ENCODE measurements at places on chromosomes 1 and 21.
A peak's percentile ranks its signal among the peaks of the same experiment; 100 is the strongest.

DNA sequence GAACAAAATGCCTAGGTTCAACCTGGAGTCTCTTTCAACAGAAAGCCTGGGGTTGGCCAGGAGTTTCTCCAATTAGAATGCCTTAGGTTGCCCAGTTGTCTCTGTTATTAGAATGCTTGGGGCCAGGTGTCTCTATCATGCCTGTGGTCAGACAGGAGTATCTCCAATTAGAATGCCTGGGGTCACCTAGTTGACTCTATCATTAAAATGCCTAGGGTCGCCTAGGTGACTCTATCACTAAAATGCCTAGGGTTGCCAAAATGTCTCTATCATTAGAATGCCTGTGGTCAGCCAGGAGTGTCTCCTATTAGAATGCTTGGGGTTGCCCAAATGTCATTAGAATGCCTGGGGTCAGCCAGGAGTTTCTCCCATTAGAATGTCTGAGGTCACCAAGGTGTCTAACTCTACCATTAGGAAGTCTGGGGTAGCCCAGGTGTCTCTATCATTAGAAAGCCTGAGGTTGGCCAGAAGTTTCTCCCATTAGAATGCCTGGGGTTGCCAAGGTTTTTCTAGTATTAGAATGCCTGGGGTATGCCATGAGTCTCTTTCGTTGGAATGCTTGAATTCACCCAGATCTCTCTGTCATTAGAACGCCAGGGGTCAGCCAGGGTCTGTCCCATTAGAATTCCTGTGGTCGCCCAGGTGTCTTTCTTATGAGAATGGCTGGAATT is 57.9 kb downstream of the RNF187 start:
- DNase-seq: no peak

DNA sequence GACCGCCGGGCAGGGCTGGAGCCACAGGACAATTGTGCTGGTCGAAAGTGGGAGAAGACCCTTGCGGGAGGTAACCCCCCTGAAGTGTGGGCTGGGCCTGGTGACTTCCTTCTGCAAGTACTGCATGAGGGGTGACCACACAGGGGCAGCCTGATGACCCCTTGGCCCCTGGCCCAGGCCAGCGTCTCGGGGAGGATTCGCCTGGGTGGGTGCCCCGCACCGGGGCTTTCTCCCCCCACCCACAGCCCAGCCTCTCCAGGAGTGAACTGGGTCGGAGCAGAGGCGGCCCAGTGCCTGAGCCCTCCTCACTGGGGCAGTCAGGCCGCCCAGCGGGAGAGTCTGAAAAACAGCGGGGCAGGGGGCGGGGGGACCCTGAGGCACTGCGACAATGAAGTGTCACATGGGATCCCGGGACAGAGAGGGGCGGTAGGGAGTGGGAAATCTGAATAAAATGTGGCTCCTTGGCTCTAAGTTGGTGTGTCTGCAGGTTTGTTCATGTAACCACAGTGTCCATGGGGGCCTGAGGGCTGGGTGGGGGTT is 1.6 kb upstream of the DNMT3L start:
- no peak for DNase-seq

DNA sequence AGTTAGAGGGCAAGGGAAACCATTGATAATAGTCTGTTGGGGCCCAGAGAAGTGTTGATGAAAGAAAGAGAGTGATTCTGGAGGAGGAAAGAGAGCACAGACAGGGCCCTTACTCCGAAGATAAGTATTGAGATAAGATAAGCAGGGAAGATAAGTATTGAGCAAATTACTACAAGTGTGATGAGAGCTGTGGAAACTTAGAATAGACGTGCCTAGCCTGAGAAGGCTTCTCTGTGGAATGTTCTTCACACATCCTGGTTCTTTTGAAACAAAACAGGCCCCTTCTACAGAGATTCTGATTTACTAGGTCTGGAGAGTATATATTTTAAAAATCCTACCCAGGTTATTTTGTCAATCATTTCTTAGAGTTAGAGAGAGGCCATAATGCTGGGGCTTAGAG is 26.4 kb downstream of the FNBP1L start:
- DNase-seq: no peak

DNA sequence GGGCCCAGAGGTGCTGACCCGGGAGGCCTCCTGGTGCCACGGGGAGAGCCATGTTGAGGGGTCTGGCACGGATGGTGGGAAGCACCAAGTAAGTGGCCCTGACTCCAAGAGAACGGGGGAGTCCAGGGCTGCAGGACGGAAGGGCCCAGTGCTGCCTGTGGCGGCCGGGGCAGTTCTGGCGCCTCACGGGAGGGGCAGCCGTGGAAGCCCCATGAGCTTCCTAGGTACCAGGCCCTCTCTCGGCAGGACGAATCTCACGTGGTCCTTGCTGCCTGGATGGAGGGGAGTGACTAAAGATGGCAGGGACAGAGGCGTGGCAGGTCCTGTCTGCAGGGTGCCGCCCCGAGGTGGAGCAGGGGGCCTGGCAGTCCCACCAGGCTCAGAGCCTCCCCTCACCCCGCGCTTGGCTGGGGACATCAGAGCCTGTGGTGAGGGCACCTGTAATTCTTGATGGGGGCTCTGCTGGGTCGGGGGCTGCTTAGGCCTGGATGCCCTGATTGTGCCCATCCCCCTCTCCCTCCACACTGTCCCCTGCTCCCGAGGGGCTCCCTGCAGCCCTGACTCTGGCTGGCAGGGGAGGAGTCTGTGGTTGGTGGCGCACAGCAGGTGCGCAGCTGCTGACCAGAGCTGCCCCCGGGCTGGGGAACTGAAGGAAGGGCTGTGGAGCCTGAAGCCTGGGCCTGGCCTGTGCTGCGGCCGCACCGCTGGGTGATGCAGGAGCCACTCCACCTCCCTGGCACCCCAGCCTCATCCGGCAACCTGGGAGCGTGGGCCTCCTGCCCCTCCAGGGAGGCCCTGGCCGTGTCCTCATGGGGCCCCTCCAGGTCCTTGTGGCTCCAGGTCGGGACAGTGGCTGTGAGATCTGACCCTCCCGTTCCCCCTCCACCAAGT is 31.4 kb downstream of the POFUT2 start:
- peak; percentile 34 for DNase-seq

- no peak for DNase-seq
These were observed 23.5 kb upstream of the LHX4 start for GRCh38 chr1:180206581-180206980.

GRCh38 chr1:32765570-32766327 is 51.4 kb downstream of the YARS1 start:
- DNase-seq: no peak

DNA sequence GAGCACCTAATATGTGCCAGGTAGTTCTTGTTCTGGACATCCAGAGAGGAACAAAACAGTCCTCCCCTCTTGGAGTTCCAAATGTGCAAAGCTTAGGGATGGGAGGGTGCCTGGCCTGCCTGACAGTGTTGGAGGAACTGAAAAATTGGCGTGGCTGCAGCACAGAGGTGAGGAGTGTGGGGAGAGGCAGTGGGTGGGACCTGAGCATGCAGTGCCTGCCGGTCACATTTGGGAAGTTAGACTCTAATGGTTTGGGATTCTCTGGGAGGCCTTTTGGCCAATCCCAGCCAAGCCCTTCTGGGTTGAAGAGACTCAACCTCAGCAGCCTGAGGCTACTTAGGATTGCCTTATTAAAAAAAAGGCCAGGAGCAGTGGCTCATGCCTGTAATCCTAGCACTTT is 2.3 kb upstream of the TCEA3 start:
- DNase-seq: no peak

DNA sequence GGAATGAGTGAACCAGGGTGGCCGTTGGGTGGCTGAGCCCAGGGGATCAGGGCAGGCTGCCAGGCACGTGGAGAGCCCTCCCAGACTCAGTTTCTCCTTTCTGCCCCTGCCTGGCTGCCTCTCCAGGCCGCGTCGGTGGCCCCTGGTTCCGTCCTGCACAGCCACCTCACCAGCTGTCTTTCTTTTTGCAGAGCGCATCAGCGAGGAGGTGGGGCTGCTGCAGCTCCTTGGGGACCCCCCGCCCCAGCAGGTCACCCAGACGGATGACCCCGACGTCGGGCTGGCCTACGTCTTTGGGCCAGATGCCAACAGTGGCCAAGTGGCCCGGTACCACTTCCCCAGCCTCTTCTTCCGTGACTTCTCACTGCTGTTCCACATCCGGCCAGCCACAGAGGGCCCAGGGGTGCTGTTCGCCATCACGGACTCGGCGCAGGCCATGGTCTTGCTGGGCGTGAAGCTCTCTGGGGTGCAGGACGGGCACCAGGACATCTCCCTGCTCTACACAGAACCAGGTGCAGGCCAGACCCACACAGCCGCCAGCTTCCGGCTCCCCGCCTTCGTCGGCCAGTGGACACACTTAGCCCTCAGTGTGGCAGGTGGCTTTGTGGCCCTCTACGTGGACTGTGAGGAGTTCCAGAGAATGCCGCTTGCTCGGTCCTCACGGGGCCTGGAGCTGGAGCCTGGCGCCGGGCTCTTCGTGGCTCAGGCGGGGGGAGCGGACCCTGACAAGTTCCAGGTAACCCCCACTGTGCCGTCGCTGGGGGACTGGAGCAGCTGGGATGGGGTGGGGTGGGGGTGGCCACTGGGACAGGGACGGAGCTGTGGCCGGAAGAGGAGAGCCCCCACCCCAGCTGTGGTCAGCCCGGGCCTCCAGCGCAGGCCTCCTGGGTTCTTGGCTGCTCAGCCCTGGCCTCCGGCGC is 63.3 kb downstream of the COL18A1 start:
- peak; percentile 45 for DNase-seq

DNA sequence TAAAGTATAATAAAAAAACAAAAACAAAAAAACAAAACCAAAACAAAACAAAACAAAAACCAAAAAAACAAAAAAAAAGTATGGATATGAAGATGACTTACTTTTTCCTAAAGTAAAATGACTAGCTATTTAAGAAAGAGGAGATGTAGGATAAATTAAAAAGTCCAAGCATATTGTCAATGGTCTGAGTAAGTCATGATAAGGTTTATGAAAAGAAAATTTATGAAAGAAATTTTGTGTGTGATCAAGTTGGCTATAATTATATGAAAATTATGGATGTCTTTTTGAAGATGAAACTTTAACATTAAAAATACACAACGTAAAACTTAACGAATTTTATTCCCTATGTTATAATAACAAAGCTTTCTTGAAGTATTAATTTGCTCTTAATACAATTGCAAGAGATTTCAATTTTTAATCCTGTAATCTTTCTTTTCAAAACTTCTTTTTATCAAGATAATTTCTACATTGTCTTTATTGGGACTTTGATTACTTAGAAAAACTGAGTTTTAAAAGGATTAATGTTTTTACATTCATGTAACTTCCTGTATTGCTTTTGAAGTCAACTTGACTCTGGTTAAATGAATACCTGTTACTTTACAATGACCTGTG is 200.9 kb upstream of the IVNS1ABP start:
- DNase-seq: no peak

DNA sequence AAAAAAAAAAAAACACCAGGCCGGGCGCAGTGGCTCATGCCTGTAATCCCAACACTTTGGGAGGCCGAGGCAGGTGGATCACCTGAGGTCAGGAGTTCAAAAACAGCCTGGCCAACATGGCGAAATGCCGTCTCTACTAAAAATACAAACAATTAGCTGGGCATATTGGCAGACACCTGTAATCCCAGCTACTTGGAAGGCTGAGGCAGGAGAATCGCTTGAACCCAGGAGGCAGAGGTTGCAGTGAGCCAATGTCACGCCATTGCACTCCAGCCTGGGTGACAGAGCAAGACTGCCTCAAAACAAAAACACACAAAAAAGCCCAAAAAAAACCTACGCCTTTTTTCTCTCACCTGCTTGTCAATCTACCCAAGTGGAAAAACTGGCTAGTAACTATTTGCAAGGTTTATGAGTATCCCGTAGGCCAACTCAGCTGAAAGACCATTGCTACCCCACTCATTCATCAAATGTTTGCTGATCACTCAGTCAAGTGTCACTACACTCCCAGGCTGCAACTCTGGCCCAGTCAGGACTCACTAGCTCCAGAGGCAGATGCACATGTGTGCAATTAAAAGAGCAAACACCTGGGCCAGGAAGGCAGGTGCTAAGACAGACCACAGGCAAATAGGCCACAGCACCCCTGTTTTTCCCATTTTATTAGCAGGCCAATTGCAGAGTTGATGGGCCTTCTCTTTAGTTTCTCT is 2.0 kb downstream of the CSRP1 start:
- DNase-seq: no peak

GRCh38 chr1:165828669-165829329 is 1.4 kb downstream of the UCK2 start:
- DNase-seq: peak; percentile 53

DNA sequence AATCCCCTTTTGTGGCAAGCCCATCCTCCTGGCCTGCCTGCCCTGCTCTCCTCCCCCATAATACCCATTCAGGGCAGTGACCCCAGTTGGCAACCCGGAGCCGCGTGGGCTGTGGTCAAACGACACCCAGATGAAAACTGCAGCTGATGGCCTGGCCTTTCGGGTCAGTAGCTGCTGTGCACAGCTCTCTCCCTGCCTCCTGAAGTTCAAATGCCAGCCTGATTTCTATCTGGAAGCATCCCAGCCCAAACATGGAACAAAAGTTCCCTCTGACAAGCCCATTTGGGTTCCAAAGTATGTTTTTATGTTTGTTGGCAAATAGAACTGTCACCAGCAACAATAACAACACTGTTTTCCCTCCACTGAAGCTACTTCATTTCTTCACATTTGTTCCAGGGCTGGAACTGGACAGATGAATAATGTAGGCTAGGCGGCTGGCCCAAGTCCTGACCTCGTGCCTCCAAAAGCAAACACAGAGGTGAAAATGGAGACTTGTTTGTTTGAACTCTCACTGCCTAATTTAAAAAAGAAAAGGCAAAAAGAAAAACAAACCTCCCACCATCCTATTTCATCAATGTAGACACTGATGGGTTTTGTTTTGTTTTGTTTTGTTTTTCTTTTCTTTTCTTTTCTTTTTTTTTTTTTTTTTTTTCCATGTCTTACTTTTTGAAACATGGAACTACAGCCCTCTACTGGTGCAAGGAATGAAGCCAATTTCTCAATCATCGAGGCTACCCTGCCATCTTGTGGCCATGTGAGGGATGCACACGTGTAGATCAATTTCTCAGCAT is 179.0 kb downstream of the ADSS2 start:
- DNase-seq: peak; percentile 66

DNA sequence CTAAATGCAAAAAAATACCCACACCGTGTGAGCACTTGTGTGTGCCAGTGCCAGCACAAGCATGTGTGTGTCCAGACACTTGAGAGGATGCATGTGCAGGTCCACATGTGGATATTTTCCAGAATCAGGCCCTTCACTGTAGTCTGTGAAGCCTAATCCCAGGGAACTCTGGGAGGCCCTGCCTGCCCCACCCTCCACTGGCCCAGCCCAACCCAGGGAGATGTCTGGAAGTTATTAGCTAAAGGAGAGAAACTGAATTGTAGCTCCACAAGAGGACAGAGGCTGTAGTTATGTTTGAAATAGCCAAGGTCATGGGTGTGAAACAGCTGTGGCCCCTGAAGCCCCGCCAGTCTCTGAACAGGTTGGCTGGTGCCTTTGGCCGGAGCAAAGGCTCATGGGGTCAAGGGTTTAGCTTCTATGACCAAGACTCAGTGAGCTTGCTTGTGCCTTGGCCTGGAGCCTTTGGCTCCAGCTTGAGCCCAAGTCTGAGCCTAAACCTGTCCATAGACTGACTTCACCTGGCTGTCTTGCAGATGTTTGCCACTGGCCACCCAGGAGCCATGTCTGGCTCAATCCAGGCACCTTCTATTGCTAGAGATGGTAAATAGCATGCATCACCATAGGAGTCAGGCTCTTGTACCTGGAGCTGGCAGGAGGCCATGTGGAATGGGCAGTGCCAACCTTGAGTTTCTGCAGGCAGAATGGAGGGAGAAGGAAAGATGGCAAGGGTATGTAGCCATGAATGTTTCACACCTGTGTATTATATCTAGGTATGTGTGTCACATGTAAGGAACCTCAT is 69.9 kb downstream of the TMEM53 start:
- DNase-seq: no peak

Data from Right ventricle myocardium superior (tissue), 1 donor.